ENCODE measurements at places on chromosomes 7 and 10. TPM values are rescaled to one million over a fixed set of nuclear protein-coding genes. Genes with fewer than 3 reads are reported as not detected.

The NXPH1 gene
- not detected for polyA plus RNA-seq

The GRID2IP gene
- polyA plus RNA-seq = 0.01 TPM

- no peak for DNase-seq
These were observed 312.8 kb upstream of the NFE2L3 start for GRCh38 chr7:25839084-25839769.

DNA sequence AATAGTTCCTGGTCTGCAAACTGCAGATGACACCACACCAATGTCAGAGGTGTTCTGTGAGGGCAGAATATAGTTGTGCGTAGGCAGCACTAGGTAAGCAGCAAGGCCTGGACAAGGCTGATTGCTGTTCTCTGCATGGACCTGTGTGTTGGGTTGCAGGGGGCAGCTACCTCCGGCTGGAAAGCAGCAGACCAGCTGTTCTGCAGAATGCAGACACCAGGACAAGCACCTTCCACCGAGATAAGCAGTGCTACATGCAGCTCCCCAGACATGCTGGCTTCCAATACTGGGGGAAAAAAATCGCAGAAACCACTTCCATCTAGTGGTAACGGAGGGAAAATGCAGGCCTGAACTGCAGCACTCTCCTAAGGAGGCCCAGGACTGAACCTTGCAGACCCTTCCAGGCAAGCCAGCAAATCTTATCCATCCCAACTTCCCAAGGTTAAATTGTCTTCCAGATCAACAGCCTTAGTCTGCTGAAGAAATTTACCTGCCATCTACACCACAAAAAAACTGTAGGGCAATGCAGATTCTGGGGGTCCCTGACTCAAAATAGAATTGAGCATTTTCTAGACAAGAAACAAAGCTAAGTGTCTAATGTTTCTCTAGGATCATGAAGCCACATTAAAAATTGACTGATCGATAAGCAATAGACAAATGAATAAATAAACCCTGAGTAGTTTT lies 50.5 kb upstream of the COBL start:
- peak; percentile 34 for DNase-seq

GRCh38 chr10:35412900-35413491 lies 76.7 kb downstream of the CCNY start:
- DNase-seq = peak; percentile 70

DNA sequence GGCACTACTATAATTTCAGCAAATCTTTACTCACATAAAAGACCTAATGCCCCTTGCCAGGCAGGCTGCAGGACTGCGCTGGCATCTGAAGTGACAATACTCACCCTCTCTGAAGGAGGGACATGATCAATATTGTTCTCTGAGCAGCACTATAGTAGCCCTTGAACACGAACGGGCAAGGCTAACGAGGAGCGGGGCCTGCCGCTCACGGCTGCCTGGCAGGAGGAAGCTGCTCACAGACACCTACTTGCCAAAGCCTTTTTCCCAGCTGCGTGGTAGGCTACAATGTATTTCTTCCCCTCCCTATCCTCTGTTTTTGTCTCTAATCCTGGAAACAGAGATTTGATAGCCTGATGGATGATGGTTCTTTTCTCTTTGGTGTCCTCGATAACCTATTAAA lies 19.9 kb downstream of the PUS7 start:
- DNase-seq = no peak
